HS-27A (cell line): ENCODE measurements at places on chromosomes 2 and 18.

- DNase-seq = no peak
Measured at GRCh38 chr2:44083054-44083453, 85.6 kb upstream of the PPM1B start.

DNA sequence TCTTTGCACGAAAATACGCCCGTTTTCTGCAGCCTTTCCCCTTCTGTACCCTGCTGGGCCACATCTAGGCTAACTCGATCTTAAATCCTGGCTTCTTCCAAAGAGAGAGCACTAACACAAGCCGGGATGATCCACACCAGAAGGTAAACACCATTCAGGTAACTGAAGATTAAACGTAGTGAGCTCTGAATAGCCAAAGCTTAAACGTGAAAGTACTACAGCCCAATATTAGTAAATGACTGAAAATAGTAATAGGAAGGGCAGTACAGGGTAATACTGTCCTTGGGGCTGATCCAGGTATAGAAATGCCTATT is 422 bp upstream of the MRPL53 start:
- no peak for DNase-seq

GRCh38 chr18:32081881-32082280 is 9.8 kb upstream of the RNF138 start:
- no peak for DNase-seq

GRCh38 chr2:217290467-217290866 is 430.6 kb upstream of the TNP1 start:
- no peak for DNase-seq

DNA sequence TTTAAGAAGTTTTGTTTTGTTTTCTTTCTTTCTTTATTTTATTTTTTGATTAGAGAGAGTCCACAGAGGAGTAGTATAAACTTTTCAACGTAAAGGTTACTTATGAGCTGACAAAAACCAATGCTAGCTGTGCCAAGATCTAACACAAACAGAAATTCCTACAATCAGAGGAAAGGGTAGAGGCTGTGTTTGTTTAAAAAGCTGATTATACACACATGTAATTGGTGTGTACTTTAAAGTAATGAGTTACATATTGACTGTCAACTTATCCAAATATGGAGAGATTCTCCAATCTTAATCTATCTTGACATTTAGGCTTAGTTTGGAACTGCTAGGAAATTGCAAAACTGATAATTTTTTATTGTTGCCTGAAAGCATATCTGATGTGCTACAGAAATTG is 63.7 kb upstream of the FAM110C start:
- no peak for DNase-seq

DNA sequence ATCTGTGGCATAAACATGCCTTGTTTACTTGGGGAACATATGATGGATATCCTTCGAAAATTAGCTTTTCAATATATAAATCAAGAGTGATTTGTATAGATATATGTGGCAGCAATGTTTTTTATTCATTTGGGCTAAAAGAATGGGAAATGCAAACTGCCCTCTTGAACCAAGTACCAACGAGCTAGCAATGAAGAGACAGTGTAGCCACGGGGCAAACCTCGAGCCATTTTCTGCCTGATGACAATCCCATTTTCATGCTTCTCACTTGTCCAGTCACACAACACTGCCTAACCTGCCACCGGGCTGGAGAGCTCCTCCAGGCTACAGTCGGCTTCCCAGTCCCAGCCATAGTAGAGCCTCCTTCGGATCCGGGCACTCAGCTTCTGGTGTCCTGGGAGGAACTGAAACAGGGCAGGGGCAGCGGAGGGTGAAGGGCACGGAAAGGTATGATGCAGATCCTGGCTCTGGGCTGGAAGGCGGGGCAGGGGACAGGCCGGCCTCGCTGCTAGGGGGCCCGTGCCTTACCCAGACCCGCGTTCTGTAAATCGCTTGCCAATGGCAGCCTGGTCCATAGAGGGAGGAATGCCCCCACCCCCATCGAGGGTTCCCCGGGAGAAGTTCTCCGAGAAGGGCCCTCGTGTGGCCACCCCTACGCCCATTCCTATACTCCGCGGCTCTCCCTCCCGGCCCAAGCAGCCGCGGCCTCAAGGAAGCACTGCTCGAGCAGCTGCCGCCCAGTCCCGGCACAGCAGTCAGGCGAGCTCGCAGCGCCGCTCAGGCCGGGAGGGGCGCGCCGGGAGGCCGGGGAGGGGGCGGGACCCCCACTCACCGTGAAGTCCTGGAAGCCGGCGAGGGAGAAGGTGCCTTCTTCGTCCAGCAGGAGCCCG is 552 bp downstream of the CNPPD1 start:
- no peak for DNase-seq

- DNase-seq = no peak
Measured at GRCh38 chr18:58180738-58181353, 136.8 kb downstream of the NEDD4L start.

DNA sequence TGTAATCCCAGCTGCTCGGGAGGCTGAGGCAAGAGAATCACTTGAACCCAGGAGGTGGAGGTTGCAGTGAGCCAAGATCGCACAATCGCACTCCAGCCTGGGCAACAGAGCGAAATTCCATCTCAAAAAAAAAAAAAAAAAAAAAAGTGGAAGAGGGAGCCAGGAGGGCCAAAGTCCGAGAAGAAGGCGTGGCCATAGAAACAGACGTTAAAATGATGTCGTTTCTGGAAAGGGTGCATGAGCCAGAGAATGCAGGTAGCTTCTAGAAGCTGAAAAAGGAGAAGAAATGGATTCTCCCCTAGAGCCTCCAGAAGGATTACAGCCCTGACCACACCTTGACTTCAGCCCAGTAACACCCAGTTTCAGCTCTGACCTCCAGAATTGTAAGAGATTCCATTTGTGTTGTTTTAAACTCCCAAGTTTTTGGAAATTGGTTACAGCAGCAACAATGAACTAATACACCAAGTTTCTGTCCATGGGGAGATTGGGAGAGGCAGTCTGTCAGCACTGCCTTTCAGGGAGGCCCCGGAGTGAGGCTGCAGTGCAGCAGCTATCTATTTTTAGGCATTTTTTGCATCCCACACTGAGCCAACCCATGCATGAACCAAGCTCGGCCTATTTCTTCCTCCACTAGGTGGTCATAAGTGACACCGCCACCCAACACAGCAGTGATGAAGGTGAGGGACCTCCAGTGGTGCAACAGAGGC is 14.2 kb upstream of the TRAF3IP1 start:
- DNase-seq = no peak

DNA sequence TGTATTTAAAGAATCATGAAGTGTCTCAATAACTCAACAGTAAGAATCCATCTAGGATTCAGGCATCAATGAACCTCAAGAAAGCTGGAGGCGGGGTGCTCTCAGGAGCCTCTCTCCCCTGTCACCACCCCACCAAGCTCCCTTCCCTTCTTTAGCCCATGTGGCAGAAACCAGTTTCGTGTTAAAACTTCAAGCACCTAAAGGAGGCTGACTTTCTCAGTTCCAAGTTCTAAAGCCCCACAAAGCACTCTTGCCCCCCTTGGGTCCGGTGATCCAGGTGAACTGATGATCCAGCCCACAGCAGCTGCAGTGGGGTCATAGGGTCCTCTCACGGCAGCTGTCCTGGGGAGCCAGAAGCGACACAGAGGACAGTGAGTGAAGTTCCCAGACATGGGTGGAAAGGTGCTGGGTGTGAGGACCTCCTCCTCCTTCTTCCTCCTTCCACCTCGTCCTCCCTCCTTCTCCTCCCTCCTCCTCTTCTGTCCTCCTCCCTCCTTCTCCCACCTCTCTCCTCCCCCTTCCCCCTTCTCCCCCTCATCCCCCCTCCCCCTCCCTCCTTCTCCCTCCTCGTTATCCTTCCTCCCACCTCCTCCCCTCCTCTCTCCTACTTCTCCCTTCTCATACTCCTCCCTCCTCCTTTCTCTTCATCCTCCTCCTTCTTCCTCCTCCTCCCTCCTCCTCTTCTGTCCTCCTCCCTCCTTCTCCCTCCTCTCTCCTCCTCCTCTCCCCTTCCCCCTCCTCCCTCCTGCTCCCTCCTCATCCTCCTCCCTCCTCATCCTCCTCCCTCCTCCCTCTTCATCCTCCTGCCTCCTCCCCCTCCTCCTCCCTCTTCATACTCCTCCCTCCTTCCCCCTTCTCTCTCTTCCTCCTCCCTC is 192.4 kb upstream of the AGAP1 start:
- DNase-seq = no peak
